ENCODE measurements at places on chromosomes 5 and 9.
A peak's percentile ranks its signal among the peaks of the same experiment; 100 is the strongest.

DNA sequence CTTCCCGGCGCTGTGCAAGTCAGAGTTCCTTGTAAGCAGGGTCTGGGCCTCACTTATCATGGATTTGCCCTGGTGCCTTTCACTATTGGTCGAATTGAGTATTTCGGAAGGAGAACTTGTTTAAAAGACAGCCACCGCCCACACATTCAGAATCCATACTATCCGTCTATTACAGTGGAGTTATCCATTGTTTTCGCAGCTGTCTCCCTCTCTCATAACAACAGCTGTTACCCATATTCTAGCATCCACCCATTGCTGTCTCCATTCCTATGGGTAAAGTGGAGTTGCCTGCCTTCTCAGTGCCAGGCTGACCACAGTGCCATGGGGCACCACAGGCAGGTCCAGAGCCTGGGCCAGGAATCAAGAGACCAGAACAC is 20.2 kb downstream of the FAXDC2 start:
- no peak for DNase-seq

DNA sequence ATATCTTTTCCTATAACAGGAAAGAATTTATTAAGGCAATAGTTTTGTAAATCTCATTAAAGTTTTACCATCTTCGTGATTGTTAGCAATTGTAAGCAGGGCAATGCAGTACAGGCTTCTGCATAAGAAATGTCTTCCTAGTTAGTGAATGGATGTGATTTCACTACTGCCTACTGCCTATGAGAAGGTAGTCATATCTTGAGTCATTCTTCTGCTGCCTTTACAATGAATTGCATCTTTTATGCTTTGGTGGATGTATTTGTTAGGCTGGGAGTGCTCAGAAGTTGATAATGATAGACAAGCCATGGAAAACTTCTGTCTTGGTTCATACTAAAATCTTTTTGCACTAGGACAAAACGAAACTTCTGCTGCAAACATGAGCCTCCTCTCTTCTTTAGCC is 128.0 kb downstream of the ADAMTSL1 start:
- DNase-seq, result no peak

DNA sequence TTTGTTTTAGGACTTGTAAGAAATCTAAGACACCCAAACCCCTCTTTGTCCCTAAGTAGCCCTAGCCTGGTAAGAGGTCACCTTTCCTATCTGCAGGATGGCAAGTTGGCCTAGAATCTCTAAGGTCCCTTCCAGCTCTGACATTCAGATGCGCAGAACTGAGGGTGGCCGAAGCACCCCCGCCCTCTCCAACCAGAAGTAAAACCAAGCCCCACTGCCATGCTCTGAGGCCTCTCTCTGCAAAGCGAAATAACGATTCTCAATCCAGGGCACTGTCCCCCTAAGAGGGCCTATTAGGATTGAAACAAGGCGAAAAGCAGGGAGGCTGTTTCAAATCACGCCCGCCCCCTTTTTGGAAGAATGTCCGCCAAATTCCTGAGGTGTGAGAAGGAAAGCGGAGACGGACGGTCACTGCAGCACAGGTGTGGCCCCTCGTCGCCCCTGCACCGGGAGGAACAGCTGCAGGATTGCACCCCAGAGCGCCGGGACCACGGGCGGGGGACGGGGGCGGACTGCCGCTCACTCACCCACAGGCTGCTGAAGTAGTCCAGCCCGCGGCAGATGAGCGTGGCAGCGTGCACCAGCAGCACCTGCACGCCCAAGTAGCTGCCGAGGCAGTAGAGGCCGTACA is 824 bp downstream of the TMEM245 start:
- no peak for DNase-seq

- peak; percentile 14 for DNase-seq
Measured at GRCh38 chr5:77852514-77853352, 76.6 kb upstream of the TBCA start.

- DNase-seq, result no peak
Measured at GRCh38 chr5:179225387-179225786, 119.9 kb downstream of the ADAMTS2 start.

DNA sequence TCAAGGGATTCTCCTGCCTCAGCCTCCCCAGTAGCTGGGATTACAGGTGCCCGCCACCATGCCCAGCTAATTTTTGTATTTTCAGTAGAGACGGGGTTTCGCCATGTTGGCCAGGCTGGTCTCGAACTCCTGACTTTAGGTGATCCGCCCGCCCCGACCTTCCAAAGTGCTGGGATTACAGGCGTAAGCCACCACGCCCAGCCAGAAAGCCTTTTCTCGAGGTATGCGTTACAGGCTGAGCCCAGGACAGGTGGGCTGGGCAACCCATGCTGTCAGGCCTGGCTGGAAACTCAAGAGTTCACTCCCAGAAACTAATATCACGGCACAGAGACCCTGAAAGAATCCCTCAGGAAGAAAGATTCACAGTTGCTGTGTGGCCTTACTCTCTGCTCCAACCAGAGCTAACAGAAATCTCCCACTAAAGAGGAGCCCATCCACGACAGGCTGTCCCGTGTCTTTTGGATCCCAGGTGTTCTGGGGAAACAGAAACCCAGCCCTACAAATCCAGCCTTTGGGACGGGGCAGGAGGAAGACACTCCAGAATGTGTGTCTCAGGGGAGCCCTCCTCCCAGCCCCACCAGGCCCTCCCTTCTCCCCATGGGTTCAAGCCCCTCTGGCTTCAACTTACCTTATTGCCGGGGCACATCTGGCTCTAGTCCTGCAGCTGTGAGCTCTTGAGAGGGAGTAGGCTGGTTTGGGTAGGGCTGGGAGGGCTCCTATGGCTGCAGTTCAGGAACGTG is 400 bp downstream of the TIFAB start:
- no peak for DNase-seq

- no peak for DNase-seq
Measured at GRCh38 chr5:122392824-122393223, 80.8 kb downstream of the SNCAIP start.

DNA sequence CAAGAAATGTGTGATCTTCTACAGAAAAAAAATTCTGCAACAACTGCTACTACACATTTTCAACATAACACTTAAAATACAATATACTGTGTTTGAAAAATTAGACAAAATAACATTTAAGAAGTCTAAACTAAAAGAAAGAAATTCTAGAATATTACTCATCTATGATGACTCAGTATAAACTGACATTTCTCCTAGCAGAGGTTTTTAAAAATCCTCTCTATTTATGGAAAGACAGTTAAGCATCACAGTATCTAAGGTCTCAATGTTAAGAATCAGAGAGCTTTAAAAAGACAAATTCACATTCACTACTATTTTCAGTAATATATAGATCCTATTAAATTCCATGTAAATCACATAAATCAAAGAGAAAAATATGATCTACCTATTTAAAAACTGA is 61.3 kb downstream of the NR2F1-AS1 start:
- no peak for DNase-seq

GRCh38 chr9:131709771-131710431 is 30.0 kb downstream of the RAPGEF1 start:
- peak; percentile 78 for DNase-seq

DNA sequence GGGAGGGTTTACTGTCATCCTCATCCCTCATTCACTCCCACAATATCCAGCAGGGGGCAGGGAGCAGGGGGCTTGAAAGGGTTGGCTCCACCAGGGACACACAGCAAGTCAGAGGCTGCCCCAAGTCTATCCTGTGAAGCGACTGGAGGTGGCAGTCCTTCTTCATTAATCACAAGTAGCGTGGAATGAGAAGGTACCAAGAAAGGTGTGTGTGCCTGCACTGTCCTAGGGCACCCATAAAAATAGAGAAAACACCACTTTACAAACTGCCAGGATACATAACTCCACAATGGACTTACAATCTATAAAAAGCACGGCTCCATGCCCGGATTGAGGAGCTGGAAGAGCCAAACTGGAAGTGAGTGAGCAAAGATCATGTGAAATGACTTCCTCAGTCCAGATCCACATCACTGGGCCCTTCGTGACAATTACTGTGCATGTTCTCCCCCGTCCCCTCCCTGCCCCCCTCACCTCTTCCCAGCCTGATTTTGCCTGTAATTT is 183.9 kb downstream of the SLIT3 start:
- no peak for DNase-seq

DNA sequence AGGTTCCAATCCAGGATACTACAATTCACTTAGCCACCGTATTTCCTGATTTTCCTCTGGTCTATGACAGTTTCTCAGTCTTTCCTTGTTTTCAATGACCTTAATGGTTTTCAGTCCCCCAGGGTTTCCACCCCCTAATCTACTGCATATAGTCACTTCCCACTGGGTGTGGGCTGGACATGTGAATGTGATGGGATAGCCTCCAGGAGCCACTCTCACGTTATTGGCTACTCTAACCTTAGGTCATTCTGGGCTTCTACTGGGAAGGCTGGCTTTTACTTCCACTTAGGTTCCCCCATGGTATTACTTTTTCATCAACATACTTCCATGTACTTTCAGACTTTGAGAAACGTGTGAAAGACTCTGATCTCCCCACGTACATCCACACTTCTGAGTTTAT is 46.5 kb downstream of the ISOC1 start:
- DNase-seq, result no peak

DNA sequence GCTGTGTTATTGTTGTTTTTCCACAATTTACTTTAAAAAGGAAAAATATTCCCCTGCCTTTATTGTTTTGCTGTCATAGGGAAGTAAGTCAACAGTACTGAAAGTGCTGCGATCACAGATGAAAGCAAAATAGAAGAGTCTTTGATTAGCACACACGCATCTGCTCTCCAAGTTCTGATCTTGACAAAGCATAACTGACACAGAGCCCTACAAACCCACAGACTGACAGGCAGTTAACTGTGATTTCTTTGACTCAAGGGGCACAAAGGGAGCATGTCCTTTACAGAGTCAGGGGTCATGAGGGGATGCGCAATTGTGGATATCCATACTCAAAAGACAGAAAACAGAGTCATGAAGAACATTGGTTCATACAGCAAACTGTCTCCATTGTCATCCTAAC is 123.7 kb downstream of the SNCAIP start:
- no peak for DNase-seq

DNA sequence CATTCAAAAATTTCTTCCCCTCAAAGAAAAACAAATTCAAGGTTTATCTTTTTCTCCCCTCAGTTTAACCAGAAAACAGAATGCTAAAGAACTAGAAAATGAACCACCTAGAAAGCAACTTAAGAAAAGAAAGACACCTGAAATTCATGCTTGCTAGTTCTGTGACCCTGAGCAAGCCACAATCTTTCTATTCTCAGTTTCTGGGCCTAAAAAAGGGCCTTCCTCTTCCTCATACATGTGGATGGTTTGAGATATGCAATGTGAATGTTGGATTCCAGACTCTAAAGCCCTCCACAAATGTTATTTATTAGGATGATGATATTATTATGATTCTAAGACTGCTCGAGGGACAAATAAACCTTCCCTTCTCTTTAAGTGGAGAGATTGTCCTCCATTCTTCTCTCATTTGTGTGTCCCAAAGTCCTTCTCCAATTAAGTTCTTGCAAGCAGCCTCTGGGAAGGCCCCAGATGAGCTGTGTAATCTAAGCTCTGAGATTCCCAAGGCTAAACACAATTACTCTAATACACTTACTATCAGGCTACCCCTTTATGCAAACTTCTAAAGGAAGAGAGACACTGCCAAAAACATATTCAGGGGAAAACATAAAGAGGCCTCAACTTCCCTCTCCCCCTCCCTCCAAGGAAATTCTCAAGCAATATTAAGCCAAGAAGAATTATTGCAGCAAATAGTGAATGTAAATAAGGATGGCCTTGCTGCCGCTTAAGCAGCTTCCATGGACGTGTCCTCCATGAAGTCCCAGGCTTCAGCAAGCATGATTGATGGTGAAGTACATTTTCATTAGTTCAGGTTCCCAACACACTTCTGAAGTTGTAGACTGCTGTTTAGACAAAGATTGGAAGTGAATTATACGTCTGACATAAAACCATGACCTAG is 80.2 kb downstream of the PRKACG start:
- no peak for DNase-seq

DNA sequence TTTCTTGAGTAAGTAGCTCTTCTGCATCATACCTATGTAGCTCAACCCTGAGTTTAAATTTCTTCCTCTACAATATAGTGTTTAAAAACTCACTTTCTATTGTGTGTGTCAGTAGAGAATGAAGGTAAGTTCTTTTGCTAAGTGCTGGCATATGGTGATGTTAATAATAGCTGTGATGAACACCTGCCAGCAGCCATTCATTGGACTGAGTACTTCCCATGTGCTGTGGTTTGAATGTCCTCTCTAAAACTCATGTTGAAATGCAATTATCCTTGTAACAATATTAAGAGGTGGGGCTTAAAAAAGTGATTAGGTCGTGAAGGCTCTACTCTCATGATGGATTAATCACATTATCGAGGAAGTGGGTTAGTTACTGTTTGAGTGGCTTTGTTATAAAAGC is 645.2 kb upstream of the RGMB start:
- DNase-seq, result no peak

DNA sequence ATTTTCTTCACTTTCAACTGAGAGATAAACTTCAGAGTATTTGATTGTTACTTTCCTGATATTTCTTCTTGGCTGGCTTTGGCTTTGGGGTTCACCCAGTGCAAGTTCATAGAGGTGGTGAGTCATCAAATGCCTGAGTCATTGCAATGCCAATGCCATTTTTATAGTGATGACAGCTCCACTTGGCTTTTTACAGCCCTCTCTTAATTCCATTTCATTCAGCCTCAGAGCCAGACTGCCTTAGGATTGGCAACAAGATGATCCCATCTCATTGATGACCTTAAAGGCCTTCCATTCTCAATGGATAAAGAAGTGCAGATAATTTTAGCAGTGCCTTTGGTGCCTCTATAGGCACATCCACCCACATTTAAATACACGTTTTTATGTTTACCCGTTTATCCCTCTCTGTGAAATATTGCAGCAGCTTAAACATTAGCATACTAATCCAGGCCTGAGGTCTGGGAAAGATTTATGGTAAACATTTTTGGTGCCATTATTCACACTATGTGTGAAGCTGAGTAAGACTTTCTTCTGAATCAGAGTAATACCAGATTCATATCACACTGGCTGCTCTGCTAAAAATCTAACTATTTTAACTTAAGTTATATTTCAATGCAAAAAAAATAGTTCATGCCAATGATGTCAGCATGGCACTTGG is 88.9 kb upstream of the TYRP1 start:
- no peak for DNase-seq

GRCh38 chr9:112605518-112605917 is 112.4 kb downstream of the INIP start:
- no peak for DNase-seq

- no peak for DNase-seq
Measured at GRCh38 chr5:61357745-61358144, 25.7 kb downstream of the ZSWIM6 start.

DNA sequence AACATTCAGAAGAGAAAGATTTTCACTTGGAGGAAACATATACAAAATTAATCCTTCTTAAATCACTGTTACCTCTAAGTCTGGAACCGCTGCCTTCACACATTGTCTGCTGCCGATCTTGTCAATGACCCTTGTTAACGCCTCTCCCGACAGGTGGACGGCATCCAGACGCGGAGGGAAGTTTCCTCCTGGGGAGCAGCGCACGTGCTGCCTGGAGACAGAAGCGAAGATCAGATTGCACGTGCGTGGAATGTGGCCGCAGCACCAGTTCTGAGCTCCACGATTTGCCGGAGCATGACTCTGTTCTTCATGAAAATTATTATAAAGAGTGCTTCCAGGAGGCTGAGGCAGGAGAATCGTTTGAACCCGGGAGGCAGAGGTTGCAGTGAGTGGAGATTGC is 183.6 kb upstream of the IRX4 start:
- no peak for DNase-seq

- DNase-seq, result no peak
Measured at GRCh38 chr5:129670957-129671500, 76.9 kb upstream of the MINAR2 start.

GRCh38 chr9:16090907-16091629 is 538.2 kb downstream of the CCDC171 start:
- DNase-seq, result no peak

- no peak for DNase-seq
Measured at GRCh38 chr5:59813761-59814536, 79.6 kb downstream of the PDE4D start.

GRCh38 chr5:14995229-14995628 is 123.7 kb upstream of the ANKH start:
- DNase-seq, result no peak
